WTC11 (cell line): ENCODE measurements at places on chromosomes 13 and 19.
A peak's percentile ranks its signal among the peaks of the same experiment; 100 is the strongest.

DNA sequence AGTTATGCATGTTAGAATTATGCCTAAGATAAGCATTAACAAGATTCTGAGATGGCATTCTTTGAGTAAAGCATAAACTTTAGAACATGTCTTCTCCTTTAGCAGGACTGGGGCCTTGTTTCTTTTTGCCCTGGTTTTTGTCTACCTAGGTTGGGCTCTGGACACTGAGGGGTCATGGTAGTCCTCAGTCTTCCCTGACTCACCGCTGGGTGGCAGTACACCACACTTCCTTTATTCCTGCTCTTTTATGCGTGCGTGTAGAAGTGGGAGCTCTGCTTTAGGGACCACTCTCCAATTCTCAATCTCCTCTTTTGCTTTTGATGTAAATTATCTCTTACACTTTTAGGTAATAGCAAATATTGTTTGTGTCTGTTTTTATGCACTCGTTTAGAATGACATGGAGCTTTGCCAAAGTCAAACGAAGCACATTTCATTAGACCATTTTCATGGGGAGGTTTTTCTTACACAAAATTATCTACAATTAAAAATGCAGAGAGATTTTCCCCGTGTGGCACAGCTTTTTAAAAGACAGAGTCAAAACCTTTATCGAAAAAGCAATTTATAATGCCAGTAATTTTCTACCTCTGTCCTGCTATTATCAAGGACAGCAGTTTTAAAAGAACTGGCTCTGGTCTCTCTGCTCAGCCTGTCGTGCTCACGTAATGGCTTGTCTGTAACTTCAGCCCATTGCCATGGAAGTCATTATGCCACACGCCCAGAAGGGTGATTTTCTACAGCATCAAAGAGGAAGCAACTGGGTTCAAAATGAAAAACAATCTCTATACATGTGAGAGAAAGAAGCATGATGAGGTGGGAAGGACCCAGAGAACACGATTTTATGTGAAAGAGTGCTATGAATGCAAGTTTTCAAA is 413.9 kb downstream of the COG6 start:
- DNase-seq, result peak; percentile 78

- DNase-seq, result no peak
These were observed 96.3 kb upstream of the GPR183 start for GRCh38 chr13:99403458-99403971.

GRCh38 chr19:45777395-45777961 is 4.8 kb downstream of the DMPK start:
- DNase-seq, result no peak

GRCh38 chr13:73129023-73129422 is 70.2 kb downstream of the KLF5 start:
- DNase-seq, result no peak

- DNase-seq, result no peak
These were observed 39.6 kb upstream of the RANBP3 start for GRCh38 chr19:6017576-6017975.

GRCh38 chr13:101930331-101930730 is 471.5 kb downstream of the FGF14 start:
- DNase-seq, result no peak

DNA sequence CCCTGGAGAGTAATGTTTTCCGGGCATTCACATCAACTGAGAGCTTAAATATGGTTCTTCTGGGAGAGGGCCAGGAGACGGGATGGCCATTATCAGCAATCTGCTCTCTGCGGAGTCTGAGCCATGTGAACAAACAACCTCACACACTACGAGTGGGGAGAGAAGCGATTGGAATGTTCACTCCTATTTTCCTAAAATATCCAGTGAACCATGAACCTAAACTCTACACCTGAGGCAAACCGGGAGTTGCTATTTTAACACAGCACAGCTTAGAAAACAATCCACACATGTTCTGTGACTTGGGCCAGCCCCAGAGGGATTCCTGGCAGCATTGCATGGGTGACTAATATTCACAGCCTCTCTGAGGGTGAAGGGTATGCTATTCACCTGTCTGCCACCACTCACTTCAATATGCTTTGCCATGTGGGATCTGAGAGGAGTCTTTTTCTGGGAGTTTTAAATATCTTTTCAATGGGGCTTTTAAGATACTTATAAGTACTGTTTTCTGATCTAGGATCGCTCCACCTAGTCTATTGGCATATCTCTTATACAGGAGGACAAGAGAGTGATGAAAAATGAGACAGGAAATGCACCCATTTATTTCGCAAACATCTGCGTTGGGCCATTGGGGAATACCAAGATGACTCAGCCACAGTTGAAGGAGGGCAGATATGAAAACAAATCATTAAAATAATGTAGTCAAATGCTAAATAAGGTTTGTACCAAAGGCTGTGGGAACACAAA is 72.6 kb upstream of the SERP2 start:
- DNase-seq, result no peak

DNA sequence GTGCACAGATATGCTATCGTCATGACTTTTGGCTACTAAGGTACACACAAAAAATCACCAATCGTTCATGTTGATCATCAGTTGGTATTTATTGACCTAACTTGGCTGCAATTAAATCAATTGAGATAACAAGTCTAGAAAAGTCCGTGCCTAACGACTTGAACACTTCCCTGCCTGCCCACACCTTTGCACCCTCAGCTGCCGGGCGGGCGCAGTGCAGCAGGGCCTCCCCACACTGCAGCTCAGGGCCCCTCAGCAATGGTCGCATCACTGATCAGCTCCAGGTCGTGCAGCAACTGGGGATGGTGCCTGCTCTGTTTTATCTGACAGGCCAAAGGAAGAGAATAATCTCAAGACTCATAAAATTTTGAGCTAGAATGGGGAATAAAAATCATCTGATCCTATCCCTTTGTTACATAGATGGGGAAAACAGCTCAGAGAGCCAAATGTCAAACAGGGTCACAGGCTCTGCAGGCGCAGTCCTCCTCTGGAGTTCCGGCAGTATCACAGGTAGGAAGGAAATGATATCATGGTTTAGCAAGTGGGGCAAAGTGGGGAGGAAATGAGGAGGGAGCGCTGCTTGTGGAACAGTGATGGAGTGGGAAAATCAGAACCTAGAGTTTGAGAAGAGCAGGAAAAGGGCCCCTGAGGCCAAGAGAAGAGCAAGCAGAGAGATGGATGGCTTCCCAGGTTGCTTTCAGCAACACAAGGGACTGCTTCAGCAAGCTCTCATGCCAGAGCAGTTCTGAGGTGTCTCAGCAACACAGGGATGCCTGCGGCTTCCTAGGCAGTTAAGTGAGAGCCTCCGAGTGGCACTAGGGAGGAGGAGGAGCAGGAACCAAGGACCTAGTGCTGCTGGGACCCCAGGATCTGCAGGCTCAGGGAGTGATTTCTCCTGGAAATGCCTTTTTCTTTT is 57.5 kb downstream of the SLC7A1 start:
- no peak for DNase-seq

DNA sequence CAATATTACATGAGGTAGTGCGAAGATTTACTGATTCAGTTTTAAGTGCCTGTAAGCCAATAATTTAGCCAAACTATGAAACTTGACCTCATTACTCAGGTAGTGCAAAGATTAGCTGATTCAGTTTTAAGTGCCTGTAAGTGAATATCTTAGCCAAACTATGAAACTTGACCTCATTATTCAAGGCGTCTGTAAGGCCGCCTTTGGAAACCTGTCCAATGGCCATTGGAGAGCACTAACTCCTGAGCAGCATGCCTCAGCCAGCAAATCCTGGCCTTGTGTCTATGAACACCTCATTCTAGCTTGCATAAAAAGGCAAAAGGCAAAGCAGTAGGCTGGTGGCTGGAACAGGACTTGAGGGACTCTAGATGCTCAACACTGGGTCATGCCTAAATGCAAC is 127.0 kb upstream of the GPR12 start:
- no peak for DNase-seq

- peak; percentile 98 for DNase-seq
These were observed 32.2 kb downstream of the ZNF136 start for GRCh38 chr19:12194827-12195731.

GRCh38 chr13:102907016-102907756 is 61.4 kb downstream of the ERCC5 start:
- DNase-seq, result no peak

DNA sequence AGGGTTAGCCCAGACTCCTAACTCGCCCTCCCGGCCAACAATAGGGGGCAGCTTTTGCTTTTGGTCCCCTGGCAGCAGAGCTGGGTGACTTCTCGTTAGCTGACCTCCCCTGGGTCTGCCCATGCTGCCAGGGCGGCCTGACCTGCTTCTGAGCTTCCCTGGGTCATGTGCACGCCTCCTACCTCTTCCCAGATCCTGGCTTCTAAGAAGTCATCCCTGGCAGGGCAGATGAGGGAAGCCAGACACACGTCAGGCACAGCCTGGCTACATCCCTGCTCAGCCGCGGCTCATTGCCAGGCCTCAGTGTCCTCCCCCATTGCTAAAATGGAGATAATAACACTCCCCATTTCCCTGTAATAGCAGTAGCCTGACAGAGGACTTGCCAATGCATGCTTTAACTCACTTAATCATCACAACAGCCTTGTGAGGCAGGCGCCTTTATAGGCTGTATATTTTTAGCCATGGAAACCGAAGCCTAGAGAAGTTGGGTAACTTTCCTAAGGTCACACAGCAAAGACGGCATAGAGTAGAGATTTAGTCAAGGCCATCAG is 2.1 kb downstream of the KCNK6 start:
- DNase-seq, result no peak

- DNase-seq, result no peak
These were observed 14.1 kb upstream of the PRKD2 start for GRCh38 chr19:46731007-46731501.

- no peak for DNase-seq
These were observed 63.3 kb downstream of the DCLK1 start for GRCh38 chr13:36067746-36068381.

DNA sequence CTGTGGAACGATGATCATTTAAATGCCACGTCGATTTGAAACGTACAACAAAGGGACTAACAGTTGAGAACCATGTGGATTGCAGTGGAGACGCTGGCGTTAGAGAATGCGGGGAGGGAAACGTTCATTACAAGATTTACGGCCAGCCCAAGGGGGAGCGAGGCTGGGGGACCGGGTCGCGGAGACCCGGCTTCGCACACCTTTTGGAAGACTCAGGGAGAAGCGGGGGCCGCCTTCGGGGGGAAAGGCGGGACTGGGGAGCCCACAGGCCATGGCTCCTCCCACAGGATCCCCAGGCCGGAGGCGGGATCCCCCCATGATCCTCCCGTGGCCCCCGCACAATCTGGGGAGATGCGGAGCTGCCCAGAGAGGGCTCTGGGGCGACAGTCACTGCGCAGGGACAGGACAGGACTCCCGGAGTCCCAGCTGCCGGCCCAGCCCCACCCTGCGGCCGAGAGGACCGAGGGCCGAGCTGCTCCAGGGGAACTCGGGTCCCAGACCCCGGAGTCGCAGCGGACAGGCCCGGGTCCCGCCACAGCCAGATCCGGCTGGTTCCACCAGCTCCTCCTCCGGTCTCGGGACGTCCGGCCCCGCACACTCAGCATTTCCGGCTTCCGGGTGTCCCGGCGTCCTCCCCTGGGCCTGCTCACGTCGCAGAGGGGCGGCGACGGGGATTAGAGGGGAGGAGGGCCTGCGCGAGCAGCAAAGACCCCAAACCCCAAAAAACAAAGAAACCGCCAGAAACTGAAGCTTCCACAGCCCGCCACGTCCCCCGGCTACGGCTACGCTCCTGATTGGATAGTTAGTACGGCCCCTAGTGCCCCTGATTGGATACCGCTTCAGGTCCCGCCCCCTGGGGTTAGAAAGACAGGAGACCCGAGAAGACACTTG is 21.1 kb upstream of the OR10H1 start:
- DNase-seq, result peak; percentile 89

DNA sequence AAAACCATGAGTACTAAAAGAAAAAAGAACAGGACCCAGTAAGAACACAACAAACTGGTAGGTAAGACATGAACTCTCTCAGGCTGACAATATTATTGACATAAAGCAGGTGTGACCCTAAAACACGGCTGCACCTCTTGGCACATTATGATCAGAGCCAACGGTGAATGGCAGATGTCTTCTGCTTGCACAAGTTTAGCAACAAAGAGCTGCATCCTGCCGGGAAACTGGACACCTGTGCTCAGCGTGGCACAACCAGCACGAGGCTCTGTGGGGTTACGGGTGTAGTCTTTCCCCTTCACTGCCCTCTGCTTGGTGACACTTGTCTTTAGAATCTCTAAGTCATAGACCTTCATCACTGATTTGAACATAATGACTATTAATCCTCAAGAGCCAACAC is 97.9 kb downstream of the DOCK9 start:
- no peak for DNase-seq

DNA sequence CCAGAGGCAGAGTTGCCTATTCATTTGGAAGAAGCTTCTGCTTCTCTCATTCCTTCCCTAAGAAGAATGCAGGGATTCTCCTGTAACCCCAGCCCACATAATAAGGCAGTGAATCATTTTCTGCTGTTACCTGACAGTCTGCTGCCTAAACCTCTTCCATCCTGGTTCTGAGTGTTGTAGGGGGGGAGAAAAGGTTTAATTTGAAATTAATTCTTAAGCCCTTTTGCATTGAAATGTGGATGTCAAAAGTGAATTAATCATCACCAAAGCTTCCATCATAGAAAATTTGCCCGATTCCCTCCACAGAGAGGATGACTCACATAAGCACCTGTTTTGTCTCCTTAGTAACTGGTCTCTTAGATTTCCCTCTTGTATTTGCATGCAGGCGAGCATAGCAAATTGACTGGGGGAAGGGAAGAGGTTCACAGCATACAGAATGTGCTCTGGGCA is 146.7 kb upstream of the FNDC3A start:
- no peak for DNase-seq

DNA sequence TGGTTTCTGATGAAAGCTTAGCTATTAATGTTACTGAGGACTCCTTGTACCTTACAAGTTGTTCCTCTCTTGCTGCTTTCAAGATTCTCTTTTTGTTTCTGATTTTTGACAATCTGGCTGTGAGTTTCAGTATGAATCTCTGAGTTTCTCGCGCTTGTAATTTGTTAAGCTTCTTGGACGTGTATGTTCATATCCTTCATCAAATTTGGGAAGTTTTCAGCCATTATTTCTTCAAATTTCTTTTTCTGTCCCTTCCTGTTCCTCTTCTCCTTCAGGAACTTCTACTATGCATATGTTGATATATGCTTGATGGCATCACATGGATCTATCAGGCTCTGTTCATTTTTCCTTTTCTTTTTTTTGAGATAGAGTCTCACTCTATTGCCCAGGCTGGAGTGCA is 5.6 kb upstream of the URI1 start:
- no peak for DNase-seq

GRCh38 chr13:63075126-63075525 is 1659.5 kb upstream of the PCDH20 start:
- no peak for DNase-seq

- peak; percentile 63 for DNase-seq
These were observed at the start of gene FXYD7 for GRCh38 chr19:35143231-35143715. Gene FXYD7, plus strand, starts transcription at chr19:35143255. Its CDS starts 79 bp downstream, at chr19:35143334.

- no peak for DNase-seq
These were observed 213.7 kb downstream of the B3GLCT start for GRCh38 chr13:31413516-31413915.

DNA sequence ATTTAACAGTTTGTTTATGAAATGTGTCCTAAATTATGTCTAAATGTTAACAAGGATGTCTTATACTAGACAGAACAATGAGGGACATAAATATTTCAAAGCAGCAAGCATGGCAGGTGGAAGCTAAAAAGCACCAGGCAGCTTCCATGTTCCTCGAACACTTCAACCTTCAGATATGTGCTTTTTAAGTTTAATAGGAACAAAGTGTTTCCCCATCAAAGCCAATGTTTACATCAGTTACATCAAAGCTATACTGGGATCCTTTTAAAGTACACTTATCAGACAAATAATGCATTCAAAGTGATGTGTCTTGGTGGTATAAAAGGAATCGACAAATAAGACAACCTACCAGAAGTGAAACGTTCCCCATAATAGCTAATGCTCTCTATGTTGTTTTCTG is 2841.1 kb upstream of the PCDH20 start:
- no peak for DNase-seq

- no peak for DNase-seq
These were observed 26.1 kb downstream of the ZMYM2 start for GRCh38 chr13:19984430-19985218.
